ENCODE measurements at places on chromosomes 13 and 19.

DNA sequence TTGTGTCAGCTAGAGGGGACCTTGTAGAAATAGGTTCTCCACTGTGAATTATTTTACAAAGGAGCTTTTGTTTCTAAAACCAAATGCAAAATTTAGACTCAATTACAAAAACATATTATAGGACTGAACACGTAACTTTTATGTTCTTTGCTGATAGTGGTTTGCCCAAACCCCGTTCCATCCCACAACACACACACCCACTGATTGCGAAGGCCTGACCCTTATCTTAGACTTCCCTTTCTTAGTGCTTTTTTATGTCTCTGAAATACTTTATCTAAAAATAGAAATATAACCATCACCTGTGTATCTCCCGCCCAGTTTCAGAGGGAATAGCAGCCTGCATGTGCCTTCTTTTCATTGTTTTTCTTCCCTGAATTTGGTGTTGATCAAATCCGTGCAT lies 13.0 kb downstream of the CCNA1 start:
- DNase-seq = no peak

DNA sequence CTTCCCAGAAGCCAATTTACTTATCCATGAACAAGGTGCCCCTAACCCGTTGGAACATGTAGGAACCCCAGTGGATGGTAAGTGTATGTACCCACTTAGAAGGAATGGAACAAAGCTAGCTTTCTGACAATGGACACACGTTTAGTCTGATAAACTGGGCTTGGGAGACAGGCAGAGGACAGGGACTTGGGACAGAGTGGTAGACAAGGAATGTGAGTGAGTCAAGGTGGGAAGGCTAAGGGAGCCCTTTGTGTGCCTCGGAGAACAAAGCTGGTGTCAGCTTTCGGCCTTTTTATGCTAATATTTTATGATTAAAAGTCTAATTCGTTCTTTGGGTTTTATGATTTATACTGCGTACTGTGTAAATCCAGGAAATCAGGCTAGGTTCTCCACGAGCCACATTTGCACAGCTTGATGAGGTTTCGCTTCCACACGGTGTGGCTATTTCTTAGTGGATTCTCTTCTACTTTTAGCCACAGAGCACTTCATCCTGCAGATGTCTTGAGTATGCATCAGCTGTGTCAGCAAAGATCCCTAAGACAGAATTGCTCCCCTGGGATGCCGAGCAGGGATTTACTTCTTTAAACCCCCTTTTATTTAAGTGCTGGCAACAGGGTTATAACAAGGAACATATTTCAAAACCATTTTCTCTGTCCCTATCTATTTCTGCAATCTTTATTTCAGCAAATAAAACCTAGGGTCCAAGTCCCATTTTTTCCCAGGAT lies 258.5 kb downstream of the DLEU7 start:
- DNase-seq = no peak

- DNase-seq = no peak
Observed at GRCh38 chr13:110221406-110222117, 85.4 kb downstream of the COL4A1 start.

GRCh38 chr13:41900918-41901317 lies 60.0 kb downstream of the VWA8 start:
- DNase-seq = no peak
